SW 1271 (cell line): ENCODE measurements at places on chromosomes 16 and 17.
A peak's percentile ranks its signal among the peaks of the same experiment; 100 is the strongest.

GRCh38 chr17:47802341-47803022 lies 19.1 kb downstream of the OSBPL7 start:
- DNase-seq = peak; percentile 43

GRCh38 chr17:8537734-8538133 lies 92.8 kb downstream of the MYH10 start:
- DNase-seq = no peak

DNA sequence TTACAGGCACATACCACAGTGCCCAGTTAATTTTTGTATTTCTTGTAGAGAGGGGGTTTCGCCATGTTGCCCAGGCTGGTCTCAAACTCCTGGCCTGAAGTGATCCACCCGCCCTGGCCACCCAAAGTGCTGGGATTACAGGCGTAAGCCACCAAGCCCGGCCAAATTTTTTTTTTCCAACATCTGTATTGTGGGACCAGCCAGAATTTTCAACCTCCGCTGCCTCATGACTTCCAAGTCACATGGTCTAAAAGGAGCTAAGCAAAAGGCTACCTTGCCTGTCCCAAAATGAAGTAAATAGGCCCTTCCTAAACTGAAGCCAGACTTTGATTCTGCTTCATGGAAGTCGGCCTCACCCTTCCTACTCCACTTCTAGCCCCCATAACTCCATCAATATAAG lies 4.2 kb upstream of the SPAG7 start:
- DNase-seq = no peak

GRCh38 chr16:57723170-57723569 lies 12.4 kb upstream of the KATNB1 start:
- DNase-seq = no peak

GRCh38 chr16:8377864-8378263 lies 212.4 kb downstream of the TMEM114 start:
- DNase-seq = no peak

DNA sequence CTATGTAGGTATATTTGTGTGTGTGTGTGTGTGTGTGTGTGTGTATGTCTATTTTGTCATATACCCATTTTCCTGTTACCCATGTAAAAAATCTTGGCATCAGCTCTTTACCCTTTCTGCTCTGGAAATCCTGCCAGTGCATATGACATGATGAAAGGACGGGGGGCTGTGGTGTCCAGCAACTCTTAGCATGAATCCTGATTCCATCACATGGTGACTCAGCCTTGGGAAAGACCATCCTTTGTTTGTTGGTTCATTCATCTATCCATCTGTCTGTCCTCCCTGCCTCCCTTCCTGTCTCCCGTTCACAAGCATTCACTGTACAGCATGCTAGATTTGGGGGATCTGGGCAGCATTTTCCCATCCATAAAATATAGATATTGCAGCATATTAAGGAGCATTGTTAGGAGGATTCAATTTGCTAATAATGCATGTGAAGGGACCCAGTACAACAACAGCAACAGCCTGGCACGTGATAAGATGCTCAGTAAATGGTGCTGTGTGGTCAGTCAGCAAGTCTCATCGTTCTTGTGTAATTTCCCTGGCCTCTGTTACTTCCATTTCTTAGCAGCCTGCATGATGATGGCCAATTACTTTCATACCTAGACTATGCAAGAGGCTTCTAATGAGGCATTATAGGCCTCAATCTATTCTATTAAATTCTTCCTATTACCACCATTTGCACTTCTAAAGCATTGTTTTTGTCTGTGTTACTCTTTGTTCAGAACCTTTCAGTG lies 191.0 kb downstream of the PRKCA start:
- no peak for DNase-seq

DNA sequence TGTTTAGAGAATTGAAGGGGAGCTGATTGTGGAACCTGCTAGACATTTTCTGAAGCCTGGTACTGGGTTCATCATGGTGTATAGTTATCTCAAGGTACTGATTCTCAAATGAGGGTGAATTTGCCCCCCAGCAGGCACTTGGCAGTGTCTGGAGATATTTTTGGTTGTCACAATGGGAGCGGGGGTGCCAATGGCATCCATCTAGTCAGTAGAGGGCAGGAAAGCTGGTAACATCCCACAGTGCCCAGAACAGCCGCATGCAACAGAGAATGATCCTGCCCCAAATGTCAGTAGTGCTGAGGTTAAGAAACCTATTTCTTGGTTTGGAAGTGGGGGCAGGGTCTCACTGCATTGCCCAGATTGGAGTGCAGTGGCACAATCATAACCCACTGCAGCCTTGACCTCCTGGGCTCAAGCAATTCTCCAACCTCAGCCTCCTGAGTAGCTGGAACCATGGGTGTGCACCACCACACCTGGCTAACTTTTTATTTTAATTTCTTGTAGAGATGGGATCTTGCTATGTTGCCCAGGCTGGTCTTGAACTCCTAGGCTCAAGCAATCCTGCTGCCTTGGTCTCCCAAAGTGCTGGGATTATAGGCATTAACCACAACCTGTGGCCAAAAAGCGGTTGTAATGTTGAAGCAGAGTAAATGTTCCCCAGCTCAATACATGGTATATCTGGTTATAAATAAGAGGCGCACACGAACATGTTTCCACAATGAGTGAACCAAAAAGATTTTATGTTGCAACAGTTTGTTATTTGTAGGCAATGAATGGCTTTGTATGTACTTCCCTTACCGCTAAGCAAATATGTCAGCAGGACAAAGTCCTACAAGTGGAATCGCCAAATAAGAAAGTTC lies 46.4 kb upstream of the EEF2KMT start:
- no peak for DNase-seq

DNA sequence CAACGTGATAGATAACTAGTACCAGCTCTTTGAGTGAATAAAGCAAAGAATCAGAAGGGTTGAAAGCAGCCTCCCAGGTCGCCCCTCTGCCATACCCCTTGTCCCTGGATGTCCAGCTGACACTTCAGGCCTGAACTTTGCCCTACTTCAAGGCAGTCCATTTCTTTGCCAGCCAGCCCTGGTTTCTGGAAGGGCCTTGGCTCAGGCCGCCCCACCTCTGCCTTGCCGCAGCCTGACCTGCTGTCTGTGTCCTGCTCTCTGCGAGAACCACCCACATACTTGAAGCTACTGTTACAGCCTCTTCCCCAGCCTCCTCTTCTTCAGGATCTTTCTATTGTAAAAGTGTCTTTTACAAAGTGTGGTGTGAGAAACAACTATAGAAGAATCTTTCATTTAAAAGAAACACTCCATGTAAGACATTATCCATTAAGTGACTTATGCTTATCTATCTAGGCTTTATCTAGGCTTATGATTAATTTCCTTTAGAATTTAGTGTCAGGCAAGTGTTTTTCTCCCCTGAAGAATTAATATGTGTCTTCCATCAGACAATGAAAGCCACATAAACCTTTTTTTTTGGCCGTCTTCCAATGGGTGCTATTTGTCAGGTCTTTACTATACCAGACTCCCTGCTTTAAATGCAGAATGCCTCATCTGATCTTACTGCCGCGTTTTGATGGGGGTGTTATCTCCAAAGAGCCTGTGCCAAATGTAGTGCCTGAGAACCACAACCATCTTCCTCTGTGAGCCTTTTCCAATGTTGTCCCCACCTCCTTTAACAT lies 133.9 kb downstream of the SOCS1 start:
- no peak for DNase-seq

GRCh38 chr17:7380321-7380720 lies 568 bp upstream of the TNK1 start:
- no peak for DNase-seq

- DNase-seq = no peak
These were observed 36.6 kb downstream of the RBFOX1 start for GRCh38 chr16:7369204-7369603.

DNA sequence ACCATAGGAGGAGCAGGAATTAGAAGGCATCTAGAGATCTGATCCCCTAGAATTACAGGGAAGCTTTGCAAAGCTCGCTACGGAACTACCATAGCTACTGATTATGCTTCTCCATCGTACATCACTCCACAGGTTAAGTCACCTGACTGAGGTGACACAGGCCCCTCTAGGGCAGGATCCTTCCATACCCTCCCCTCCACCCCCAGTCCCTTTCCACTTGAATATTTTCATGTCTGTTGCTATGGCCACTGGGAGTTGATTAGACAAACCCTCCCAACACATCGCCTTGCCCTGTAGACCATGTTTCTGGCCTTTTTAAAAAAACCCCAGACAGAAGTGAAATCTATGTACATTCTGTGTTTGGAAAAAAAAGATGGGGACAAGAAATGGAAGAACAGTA lies 287.1 kb downstream of the SOX9 start:
- no peak for DNase-seq

DNA sequence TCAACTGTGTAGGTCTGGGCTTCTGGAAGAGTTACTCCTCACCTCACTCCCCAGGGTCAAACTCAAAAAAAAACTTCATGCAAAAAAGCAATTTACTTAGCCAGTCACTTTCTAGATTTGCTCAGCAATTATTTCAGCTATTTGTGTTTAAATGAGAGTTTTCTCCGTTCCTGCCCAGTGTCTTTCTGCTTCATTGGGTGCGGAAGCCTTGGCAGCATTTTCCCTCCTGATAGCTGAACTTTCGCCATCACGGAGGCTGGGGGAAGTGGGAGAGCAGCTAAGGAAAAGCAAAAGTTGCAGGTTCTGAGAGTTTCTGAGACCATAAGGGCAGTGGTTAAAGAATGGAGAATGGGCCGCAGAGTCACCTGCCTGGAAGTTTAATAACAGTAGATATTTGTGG lies 287.1 kb upstream of the DYNLRB2 start:
- no peak for DNase-seq

- no peak for DNase-seq
These were observed 620 bp downstream of the SAMD14 start for GRCh38 chr17:50129353-50129727.

- DNase-seq = no peak
These were observed 20.4 kb downstream of the POLR3E start for GRCh38 chr16:22317625-22318024.

DNA sequence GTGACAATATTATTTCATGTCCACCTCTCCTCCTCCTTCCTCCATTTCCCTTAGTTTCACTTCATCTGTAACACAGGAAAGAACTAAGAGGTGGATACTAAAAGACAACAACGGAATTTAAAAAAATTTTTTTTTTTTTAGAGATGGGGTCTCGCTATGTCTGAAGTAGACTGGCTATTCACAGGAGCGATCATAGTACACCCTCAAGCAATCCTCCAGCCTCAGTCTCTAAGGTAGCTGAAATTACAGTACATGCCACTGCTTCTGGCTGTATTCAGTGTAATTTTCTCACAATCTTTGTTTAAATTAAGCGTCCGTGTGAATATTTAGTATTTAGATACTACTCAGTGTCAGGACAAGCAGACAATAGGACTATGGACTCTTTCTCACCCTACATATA lies 35.6 kb downstream of the FBXL20 start:
- DNase-seq = no peak

DNA sequence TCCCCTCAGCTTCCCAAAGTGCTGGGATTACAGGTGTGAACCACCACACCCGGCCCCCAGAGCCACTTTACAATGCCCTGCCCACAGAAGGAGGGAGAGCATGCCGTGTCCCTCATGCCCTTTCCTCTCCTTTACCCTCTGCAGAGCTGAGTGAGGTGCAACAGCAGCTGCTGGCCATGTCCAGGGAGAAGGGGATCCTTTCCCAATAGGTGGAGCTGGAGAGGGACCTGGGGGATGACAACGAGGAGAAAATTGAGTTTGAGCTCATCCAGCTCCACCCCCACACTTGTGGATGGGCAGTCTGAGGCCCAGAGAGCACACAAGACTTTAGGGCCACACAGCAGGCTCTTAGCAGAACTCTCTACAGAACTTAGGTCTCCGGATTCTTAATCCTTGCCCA lies 7.9 kb upstream of the GSDMA start:
- no peak for DNase-seq

DNA sequence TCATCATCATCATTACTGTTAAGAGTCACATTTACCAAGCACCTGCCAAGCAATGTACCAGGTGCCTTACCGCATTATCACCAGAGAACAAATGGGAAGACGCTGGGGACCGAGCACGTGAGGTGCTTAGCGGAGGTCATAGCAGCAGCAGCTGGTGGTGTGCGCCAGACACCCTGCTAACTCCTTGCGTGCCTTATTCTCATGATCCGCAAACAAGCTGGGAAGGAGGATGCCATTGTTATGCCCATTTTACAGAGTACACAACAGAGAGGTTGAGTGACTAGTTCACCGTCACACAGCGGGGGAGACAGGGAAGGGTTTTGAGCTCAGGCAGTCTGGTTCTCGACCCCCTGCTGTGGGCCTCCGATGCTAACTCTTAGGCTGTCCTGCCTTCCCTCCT lies 7.3 kb downstream of the ATP2A3 start:
- DNase-seq = no peak

DNA sequence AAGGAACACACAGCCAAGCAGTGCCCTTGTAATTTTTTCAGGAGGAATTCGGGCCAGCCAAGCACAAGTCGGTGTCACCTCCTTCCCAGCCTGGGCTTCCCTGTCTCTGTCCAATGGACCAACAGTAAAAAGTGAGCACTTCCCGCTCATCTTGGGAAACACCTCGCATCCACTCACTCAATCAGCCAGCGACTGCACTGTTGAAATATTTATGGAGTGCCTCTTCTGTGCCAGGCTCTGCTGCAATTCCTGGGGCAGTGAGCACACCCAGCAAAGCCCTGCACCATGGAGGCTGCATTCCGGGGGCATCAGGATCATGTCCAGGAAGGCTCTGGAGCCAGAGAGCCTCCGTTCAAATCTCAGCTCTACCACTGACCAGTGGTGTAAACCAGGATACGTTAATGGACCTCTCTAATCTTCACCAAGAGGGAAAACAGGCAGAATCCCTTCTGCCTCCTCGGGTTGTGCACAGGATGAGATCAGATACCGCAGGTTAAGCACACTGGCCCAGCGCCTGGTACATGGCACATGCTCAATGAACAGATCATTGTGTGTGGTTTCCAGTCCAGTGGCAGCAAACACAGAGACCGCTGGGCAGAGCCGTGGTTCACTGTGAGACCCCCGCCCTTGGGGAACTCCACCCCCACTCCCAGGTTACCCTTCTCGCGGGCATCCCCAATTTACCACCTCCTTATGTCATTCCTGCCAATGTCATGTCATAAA lies 194.3 kb downstream of the ZNF423 start:
- no peak for DNase-seq

GRCh38 chr17:83144421-83145357 lies 65.3 kb downstream of the METRNL start:
- no peak for DNase-seq

DNA sequence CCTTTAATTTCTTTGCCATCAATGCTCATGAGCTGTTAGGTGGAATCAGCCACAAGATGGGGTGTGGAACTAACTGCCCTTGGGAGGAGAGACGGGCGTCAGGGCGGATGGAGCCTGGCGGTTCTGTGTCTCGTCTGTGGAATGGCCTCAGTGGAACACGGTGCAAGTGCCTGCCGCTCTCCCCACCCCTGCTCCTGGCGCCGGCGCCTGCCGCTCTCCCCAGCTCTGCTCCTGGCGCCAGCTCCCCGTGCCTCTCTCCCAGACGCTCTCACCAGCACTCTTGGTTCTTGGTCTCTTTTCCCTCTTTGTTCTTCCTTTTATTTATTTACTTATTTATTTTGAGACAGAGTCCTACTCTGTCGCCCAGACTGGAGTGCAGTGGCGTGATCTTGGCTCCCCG lies 13.2 kb upstream of the RPL13 start:
- DNase-seq = no peak
